ENCODE measurements at places on chromosomes 3 and 15. TPM values are rescaled to one million over a fixed set of nuclear protein-coding genes. Genes with fewer than 3 reads are reported as not detected.

Gene GASK1A
- 1.5 TPM for total RNA-seq

Gene CD276
- 7.5 TPM for total RNA-seq

Gene DIS3L
- 32.3 TPM for total RNA-seq

Gene PIERCE2
- 3.7 TPM for total RNA-seq

Gene CCR2
- 0.41 TPM for total RNA-seq

Gene AGBL1
- 13.6 TPM for total RNA-seq

Gene CCR1
- total RNA-seq = 4.0 TPM

Gene CCR3
- 0.62 TPM for total RNA-seq

Gene SPPL2A
- total RNA-seq = 234 TPM

Gene SCG5
- not detected for total RNA-seq

All from psoas muscle (tissue), 8 donors.